Activated B cell treated with CpG ODN at 0.5 μM for 24 hours (primary cell): ENCODE measurements at places on chromosomes 11 and 22. TPM values are rescaled to one million over a fixed set of nuclear protein-coding genes. Genes with fewer than 3 reads are reported as not detected.

The SLC43A3 gene
- total RNA-seq = 213 and 237 TPM in 2 replicates

The SCARF2 gene
- total RNA-seq = 0.12 and 0.18 TPM in 2 replicates

The CD248 gene
- total RNA-seq = 0.22 TPM in 1 of 2 replicates, not detected in the other

The BIRC3 gene
- 236 and 270 TPM in 2 replicates for total RNA-seq

The KRTAP5-7 gene
- 0.24 and 0.49 TPM in 2 replicates for total RNA-seq

The OR51B4 gene
- total RNA-seq = not detected in 2 replicates

The ROBO4 gene
- total RNA-seq = not detected in 2 replicates

The ANO1 gene
- total RNA-seq = not detected in 2 replicates

The IGSF22 gene
- total RNA-seq = 0.17 and 1.4 TPM in 2 replicates

The LARGE2 gene
- 47.4 and 59.7 TPM in 2 replicates for total RNA-seq

The PANX3 gene
- not detected in 2 replicates for total RNA-seq

The GLB1L2 gene
- 0.33 and 0.56 TPM in 2 replicates for total RNA-seq

The CDHR5 gene
- total RNA-seq = not detected in 2 replicates

The BRSK2 gene
- total RNA-seq = 0.11 and 0.37 TPM in 2 replicates

The SAMM50 gene
- total RNA-seq = 49.6 and 51.2 TPM in 2 replicates
